WERI-Rb-1 (cell line): ENCODE measurements at places on chromosomes 6 and 20.

DNA sequence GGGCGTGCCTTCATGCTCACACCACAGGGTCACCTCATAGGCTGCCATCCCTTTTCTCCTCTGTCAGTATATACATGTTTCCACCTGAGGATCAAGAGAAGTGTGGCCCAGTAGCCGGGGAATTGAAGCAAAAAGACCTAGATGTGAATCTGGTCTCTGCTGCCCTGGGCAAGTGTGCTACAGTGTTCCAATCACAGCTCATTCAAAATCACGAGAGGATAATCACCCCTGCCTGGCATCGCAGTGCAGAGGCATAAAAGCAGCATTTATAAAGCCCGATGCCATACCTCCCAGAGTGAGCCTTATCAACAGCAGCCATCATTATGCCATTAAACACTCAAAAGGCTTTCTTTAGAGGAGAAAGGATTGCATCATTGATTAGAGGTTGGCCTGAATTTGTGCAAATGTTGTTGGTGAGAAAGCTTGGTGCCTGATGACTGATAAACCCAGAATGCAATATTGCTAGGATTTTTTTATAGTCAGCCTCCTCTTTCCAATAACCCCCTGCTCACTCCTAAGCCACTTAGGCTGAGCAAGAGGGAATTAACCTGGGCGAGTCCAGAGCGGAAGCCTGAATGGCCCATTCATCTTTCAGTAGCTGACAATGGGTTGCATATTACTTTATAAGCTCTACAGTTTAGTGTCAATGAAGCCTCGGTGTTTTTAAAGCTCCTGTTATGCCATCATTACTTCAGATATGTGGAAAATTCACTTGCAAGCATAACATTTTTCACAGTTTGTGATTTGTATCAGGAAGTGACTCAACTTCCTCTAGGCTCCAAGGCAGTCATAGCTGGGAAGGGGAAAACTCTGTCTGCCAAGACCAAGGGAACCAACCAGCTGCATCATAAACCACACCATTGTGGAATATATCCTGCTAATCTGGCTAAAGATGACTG lies 92.5 kb upstream of the NXT1 start:
- DNase-seq: no peak

DNA sequence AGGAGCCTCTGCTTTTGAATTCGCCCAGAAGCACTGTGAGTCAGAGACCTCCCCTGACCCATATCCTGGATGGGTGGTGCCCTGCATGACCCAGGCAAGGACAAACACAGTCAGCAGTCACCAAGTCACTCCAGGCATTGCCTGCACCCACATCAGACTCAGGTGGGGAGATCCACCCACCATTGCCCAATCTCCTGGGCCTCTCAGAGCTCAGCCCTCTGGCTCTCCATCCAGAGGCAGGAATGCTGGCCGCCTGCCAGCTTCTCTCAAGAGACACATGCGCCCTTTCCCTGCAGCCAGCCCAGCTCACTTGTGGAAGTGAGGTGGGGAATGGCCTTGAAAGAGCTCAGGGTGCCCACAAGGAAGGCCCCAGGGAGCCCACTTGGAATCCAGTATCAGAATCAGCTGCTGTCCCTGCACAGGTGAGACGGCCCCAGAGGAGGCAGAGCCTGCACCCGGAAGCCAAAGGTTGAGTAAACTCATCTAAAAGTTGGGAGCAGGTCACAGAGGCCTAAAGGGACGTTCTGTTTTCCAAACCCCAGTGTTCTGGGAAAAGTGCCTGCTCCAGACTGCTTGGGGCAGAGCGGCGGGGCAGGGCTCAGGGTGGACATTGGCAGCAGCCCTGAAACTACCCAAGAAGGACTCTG lies 129.8 kb downstream of the PREX1 start:
- no peak for DNase-seq

GRCh38 chr20:16240355-16240754 lies 332.9 kb downstream of the KIF16B start:
- no peak for DNase-seq

DNA sequence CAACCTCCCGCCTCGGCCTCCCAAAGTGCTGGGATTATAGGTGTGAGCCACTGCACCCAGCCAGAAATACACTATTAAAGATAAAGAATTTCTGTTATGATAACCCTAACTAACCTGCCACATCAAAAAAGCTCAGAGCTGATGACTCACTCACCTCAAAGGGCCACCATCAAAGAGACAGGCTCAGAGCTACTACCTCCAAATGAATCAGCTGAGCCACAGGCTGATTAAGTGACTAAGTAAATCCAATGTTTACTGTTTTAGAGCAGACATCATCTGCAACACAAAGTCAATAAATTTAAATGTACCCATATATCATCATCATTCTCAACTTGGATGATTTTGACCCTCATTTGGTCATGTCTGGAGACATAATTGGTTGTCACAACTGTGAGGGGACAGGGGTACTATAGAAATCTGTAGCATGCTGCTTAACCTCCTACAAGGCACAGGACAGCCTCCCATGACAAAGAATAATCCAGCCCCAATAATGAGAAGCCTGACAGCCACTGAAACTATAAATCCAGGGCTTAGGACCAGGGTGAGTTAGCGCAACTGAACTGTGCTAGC lies 106.5 kb downstream of the ATP9A start:
- DNase-seq: peak; percentile 44

DNA sequence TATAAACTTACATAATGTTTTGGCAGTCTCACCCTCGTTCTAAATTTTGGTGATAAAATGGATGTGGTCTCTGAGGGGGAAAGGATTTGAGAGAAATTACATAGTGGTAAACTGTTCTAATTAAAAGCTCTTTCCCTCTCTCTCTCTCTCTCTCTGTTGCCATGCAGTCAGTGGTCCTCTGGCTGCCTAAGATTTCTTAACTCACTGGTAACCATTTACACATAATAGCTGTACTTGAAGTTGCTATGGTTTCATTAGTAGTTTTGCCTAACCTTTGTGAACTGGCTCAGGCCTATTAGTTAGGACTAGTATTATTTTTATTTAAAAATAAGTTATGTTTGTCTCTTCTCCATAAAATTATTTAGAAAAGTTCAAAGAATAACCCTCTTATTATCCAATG lies 42.0 kb downstream of the MAPK14 start:
- DNase-seq: no peak

- DNase-seq: no peak
Measured at GRCh38 chr20:53216478-53216855, 244.3 kb downstream of the TSHZ2 start.

GRCh38 chr6:146212781-146213180 lies 183.9 kb downstream of the GRM1 start:
- DNase-seq: no peak

- no peak for DNase-seq
Measured at GRCh38 chr6:169847901-169848311, 96.5 kb downstream of the ERMARD start.

DNA sequence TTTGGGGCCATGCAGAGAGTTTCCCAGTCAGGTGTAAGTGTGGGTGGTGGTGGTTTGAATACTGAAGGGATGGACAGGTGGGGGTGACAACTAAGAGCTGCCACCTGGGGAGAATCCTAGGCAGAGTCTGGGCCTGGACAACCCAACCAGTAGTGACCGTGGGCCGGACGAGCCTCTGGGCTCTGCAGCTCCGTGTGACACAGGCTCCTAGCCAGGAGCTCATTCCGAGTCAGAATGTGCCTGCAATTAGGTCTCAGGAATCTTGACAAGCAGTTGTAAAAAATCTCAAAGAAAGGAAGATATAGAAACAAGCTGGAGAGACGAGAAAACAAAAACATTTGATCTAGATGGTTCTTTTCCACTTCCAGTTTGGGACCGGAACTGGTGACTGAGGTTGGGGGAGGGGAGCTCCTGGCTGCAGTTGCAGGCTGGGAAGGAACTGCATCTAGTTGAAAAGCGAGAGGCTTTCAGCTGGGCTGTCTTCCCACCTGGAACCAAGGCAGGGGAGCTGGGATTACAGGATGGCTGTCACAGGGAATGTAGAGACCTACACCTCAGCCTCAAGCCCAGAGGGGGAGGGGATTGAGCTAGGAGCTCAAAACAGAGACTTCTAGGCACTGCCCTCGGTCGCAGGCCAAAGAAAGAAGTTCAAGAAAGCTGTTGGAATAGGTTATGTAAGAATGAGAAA lies 156.9 kb downstream of the PAX1 start:
- no peak for DNase-seq

GRCh38 chr6:131116755-131117360 lies 18.4 kb upstream of the AKAP7 start:
- DNase-seq: no peak

DNA sequence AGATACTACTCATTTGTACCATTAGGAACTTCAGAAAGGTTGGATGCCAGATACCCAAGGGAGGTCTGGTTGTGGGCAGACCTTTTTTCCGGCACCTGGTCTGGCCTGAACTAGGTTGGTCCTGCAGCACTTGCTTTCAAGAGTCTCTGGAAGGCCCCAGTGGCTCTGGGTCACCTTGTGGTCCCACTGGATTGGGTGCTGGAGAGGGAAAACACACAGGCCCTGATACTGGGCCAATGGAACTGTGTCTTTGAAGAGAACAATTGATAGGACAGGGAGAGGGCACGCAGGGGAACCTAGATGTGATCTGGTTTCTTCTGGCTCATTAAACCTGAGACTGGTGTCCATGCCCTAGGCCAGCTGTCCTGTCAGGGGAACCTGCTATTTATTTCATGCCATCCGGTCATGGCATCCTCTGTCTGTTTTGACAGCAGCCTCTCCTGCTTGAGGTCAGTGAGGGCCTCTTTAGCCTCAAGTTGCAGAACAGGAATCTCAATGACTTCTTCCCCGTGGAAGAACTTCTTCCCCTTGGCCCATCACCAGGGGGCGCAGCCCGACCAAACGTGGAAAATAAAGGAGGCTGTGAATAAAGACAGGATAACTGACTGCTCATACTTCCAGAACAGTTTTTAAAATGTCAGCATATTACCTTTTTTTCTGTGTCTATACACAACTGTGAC lies 25.0 kb downstream of the TAF8 start:
- peak; percentile 90 for DNase-seq

- DNase-seq: no peak
Measured at GRCh38 chr6:159953091-159953601, 15.7 kb upstream of the IGF2R start.

- DNase-seq: no peak
Measured at GRCh38 chr6:56946368-56946767, 8.5 kb upstream of the BEND6 start.

DNA sequence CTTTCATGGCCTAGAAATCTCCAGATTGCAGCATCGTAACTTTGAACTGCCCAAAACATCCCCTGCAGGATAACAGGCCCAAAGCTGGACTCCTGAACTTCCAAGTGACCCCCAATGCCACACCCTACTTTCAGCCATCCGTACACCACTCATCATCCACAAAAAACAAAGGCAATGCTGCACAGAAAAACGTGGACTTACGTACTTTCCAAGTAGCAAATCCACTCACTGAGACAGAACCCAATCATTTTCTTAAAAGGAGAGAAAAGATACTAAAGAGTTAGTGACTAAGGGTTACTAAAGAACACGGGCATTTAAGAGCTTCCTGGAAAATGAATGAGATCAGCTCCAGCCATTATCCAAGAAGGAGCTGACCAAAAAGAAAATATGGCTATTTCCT lies 211.0 kb downstream of the WDR27 start:
- DNase-seq: no peak

DNA sequence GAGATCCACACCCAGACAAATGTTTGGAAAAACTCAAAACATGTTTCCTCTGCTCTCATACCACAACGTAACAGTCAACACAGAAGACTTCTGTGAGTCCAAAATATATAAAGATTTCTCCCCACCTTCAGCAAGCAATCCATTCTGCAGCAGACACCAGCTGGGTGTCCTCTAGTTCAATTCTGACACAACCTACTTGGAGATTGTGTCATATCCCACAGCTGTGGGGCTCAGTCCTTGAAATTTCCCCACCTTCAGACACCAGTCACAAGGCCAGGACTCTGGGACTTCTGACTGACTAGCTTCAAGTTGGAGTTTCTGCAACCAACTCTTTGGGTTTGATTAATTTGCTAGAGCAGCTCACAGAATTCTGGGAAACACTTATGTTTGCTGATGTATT lies 244.8 kb upstream of the CDYL start:
- no peak for DNase-seq

DNA sequence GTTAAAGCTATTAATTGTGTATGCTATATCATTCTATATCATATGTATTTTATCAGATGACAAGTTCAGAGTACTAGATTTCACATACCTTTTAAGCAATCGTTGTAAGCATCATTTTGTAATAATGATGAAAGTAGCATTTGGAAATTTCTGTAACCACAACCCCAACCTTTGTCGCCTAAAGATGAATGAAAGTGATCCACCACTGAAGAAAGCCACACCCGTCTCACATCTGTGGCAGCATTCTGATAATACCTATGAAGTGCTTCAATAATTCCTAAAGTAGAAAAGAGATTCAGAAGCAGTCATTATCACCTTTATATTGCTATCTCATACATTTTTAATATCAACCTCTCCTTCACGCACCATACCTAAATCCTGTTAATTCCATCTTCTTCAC lies 16.6 kb downstream of the ZUP1 start:
- no peak for DNase-seq

DNA sequence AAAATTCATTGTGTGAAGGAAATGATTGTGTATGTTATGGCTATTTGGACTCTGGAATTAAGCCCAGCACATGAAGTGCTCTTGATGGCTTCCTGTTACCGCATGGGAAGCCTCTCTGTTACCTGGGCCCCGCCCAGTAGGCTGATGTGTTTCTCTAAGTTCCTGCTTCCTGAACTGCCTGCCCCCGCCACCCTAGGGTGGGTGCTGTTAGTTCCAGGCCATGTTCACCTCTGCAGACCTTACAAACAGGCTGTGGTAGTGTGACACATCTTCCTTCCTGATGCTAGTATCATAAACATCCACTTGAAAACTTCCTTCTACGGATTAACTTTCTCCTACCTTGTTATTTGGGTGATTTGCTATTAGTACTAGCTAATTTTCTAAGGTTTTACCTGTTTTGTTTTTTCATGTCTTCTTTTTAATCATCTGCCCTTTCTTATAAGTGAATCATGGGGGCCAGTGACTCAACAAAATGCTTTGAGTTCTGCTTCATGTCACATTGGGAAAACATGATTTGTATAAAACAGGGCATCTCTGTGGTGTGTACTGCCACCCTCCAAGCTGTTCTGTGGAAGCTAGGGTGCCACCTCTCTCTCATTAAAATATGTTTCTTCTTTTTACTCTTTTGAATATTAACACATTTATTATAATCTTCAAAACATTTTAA lies 40.6 kb downstream of the SH3BGRL2 start:
- DNase-seq: no peak

- no peak for DNase-seq
Measured at GRCh38 chr20:63149531-63150192, 66.3 kb downstream of the YTHDF1 start.

GRCh38 chr20:49281059-49281912 lies 3.4 kb upstream of the ZNFX1 start:
- no peak for DNase-seq

GRCh38 chr6:99780556-99780885 lies 173.9 kb downstream of the PRDM13 start:
- DNase-seq: no peak

DNA sequence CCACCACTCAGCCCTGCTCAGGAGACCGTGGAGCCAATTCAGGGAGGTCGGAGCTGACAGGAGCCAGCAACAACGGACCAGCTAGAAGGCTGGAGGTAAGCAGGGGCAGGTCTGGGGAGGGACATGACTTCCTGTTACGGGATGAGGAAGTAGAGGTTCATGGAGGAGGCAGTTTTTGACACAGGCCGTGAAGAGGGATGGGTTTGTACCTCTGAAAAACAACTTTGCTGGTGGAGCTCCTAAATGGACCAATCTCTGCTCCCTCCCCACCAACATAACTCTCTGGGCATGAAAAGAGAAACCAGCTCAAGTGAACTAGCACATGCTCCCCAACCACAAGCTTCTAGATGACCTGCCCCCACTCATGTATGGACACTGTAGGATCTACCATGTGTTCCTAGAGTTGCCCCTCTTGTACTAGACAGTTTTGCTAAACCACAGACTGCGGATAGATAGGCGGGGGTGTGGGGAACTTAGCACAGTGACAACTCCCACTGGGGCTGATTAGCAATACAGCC lies 31.4 kb downstream of the RALGAPA2 start:
- DNase-seq: no peak
